IMR-90 (cell line): ENCODE measurements at places on chromosomes 13 and 19. TPM values are rescaled to one million over a fixed set of nuclear protein-coding genes. Genes with fewer than 3 reads are reported as not detected.

The SPTBN4 gene
- total RNA-seq, result 0.72 and 0.83 TPM in 2 replicates

The ZNF556 gene
- not detected in 2 replicates for total RNA-seq

The CACNA1A gene
- total RNA-seq, result 5.3 and 5.9 TPM in 2 replicates

The ATP1A3 gene
- total RNA-seq, result under 0.01 TPM in 2 replicates

The NCR1 gene
- total RNA-seq, result not detected in 2 replicates

The PSG2 gene
- 0.18 and 0.28 TPM in 2 replicates for total RNA-seq

The SH2D3A gene
- total RNA-seq, result under 0.01 TPM in 1 of 2 replicates, not detected in the other

The ALDH16A1 gene
- 10.4 and 11.4 TPM in 2 replicates for total RNA-seq

The LGI4 gene
- total RNA-seq, result not detected in 2 replicates
